ENCODE measurements at places on chromosomes 2 and 18. TPM values are rescaled to one million over a fixed set of nuclear protein-coding genes. Genes with fewer than 3 reads are reported as not detected.

GRCh38 chr2:102597788-102598187 is 21.6 kb upstream of the SLC9A2 start:
- DNase-seq: no peak

DNA sequence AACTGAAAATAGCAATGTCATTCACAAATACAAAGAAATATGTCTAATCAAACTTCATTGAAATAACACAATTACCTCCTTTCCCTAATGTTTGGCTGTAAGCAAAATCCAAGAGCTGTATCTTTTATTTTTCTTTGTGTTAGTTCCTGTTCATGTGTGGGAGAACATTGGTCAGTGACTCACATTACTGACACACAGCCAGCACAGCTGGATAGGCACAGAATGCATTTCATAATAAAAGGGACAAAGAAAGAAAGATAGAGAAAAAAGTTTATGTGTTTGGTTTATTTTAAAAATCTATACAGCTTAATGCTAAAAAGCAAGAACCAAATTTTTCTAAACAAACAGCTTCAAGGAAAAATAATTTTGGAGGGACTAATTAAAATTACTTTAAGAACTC is 185.6 kb upstream of the COL3A1 start:
- DNase-seq: peak; percentile 11

DNA sequence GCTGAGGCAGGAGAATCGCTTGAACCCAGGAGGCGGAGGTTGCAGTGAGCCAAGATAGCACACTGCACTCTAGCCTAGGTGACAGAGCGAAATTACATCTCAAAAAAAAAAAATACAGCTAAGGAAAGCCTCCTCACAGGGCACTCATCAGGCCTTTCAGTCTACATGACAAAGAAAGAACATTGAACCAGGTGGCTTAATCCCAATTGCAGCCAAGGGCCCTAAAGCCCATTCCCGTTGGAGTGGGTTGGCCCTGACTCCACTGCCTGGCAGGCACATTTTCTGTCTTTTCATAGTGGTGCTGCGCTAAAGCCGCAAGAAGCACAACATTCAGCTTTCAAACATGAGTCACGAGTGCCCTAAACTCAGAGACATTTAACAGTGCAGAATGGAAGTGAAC is 372.5 kb downstream of the RNF144A start:
- no peak for DNase-seq

- DNase-seq: no peak
Measured at GRCh38 chr2:136284226-136285119, 166.5 kb upstream of the CXCR4 start.

DYSF gene
- 3.2 TPM for total RNA-seq

- peak; percentile 89 for DNase-seq
Measured at GRCh38 chr2:176140513-176141317, 10.6 kb upstream of the HOXD4 start.

PDCD1 gene
- total RNA-seq: not detected

DNA sequence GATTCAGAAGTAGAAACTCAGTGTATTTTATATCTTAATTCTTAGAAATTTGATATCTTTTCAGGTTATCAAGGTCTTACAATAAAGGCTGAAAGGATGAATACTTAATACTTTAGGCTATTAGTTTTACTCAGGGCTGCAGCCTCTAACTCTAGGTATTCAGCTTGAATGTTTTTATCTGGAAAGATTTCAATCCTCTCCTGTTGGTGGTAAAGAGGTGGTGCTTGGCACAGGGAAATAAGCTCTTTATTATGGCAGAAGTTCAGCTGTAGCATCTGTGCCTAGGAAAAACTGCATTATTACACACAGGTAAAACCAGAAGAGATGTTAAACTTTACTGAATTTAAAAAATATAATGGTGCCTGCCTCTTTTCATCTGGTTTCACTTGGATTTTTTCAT is 11.1 kb downstream of the ACVR2A start:
- no peak for DNase-seq

INHA gene
- total RNA-seq: 0.80 TPM

GRCh38 chr2:3223080-3223923 is 154.3 kb downstream of the EIPR1 start:
- no peak for DNase-seq

CAVIN2 gene
- not detected for total RNA-seq

DNA sequence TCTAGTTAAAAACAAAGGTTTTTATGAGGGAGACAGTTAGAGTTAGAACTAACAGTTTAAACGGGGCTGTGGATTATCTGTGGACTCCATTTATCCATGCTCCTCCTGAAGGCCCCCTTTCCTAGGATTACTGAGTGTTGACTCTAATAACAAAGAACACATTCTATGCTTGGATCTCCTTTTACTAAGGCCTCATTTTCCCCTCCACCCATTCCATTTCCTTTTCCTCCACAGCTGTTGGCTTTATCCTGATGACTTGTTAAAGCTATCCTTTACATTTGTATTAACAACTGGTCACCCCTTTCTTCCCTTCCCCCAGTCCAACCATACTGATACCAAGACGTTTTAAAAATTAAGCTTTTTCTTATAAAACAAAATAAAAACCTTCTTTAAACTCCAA is 220.6 kb downstream of the SRBD1 start:
- no peak for DNase-seq

MFSD2B gene
- total RNA-seq: not detected

- no peak for DNase-seq
Measured at GRCh38 chr2:158095912-158096311, 5.8 kb upstream of the UPP2 start.

GRCh38 chr2:28391564-28392296 is 928 bp upstream of the FOSL2 start:
- DNase-seq: peak; percentile 78

DNA sequence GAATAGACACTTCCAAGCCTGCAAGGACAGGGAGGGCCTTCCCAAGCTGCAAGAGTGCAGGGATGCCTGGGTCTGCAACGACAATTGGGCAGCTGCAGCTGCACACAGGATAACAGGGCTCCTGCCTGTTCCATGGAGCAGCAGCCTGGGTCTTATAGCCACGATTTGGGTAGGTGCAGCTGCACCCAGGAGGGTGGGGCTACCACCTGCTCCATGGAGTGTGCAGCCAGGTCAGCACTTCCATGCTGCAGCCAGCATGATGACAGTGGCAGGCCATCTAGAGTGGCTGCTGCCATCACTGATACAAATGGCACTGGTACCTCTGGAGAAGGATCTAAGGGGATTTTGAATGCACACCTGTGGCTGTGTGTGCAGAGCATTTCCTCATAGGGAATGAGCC is 528.5 kb downstream of the DSC3 start:
- no peak for DNase-seq

LAPTM4A gene
- 131 TPM for total RNA-seq

DNA sequence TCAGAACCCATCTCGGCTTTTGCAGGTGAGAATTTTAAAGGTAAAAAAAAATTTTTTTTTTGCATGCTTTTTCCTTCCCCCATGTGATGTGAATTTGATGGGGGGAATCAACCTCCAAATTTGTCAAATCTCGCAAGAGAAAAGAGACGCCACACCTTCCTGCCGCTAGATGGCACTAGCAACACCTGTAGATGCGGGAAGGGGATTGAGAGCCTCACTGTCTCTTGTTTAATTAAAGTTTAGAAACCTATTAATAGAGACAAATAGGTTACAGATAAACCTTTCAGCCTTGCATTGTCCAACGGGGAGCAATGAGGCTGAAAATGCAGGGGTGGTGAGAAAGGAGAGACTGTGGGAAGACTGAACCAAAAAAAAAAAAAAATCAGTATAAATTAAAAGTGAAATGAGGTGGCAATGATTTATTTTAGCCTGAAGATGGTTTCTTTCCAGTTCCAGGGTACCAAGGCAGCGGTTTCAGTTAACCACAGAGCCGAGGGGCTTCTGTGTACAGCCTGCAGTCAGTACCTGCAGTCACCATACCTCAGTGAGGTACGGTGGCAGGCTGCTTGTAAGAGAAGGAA is 84.6 kb downstream of the NRP2 start:
- peak; percentile 69 for DNase-seq

DNA sequence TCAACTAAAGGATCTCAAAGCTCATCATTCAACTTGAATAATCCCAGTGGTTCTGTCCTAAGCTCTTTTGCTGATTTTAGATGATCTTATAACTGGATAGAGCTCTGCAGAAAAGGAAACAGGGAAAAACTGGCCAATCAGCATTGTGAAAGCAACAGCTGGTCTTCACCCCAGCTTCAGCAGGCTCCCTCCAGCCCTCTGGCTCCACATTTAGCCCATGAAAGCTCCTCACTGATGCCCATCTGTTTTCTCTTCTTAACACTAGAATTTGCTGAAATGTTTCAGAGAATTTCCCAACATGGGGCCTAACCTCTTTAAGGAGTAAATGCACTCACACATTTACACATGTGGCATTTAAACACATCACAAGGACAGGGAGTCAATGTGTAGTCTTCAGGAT is 223.3 kb downstream of the CNTNAP5 start:
- DNase-seq: no peak

DNA sequence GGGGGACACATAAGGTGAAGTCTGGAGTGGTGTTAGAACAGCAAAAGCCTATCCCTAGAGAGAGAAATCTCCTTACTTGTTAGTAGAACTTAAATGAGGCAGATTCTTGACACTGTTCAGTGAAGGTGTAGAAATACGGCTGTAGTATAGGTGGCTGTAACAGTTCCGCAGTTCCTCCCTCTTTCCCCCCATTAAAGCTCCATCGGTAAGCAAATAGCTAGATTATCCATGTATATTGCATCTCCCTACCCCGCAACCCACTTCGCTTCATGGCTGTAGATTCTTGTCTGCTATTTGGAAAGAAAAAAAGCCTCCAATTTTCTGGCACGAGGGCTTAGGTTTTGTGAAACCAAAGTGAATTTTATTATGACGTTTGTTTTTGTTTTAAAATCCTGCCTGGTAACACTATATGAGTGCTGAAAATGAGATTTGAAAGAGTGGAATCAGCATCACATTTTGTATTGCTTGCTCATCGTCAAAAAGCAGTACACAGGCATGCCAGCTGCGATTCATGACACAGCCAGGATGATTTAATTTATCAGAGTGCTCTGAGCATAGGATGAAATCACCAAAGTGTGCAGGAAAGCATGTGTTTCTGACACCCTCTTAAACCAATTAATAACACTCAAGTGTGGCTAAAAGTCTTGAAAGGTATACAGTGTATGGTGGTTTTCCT is 1.4 kb downstream of the FAM171B start:
- no peak for DNase-seq

DNA sequence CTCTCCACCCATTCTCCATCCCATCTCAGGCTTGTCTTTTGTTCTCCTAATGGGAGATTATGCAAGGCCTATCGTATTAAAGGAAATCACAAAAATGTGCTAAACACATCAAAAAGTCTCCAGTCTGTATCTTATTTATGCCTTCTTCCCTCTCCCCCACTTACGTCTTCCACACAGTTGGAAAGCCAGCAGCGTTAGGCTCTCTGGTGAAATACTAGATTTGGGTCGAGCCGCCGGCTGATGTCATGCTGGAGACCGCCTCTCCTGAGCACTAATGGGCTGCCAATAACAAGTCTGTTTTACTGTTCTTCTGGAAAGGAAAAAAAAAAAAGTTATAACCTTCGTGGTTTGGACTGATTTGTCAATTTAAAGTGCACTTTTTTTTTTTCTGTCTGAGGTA is 182.7 kb upstream of the SIX2 start:
- no peak for DNase-seq

DNA sequence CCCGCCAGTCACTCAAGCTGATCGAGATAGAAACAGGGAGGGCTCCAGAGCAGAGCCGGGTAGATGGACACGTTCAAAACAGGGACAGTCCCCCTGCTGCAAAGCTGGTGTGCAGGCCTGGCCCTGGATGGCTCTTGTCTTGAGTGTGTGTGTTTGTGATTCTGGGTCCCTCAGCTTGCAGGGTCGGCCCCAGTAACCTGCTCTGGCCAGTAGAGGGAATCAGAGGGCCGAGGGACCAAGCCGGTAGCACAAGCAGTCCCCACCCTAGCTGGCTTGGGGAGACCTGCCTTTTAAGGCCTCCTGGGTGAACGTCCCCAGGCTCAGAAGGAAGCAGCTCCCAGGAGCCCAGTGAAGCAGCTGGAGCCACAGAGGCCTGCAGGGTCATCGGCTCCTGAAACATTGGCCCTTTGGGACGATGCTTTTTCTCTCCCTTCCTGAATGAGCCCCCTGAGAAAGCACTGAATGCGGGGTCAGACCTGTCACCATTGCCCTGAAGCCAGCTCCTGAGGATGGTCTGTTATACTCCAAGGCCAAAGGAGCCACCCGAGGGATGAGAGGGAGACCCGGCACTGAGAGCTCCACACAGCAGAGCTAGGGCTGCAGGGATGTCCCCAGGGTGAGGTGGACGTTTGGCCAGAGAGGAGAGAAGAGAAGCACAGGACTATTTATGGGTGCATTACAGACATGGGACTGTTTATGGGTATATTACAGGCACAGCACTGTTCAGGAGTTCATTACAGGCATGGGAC is 15.4 kb upstream of the MLPH start:
- DNase-seq: peak; percentile 79

- no peak for DNase-seq
Measured at GRCh38 chr18:33960417-33960816, 264.3 kb downstream of the NOL4 start.

PLCD4 gene
- 0.95 TPM for total RNA-seq

DNA sequence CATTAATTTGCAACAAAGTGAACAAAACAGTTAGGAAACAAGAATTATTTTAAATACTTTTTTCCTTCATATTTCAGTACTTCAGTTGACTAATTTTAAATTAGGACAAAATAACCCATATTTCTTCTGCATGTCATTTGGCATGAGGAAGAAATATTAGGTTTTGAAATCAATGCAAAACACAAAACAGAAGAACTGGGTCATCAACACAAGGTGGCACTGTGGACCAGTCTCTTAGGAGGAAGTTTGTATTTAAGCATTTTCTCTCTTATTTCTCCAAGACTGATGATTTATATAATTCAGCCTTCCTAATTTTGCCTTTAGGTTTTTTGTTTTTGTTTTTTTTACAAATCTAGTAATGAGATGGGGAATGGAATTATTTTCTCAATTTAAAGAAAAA is 352.8 kb upstream of the KCNH7 start:
- DNase-seq: peak; percentile 34

GRCh38 chr2:235568431-235568830 is 74.6 kb downstream of the AGAP1 start:
- DNase-seq: no peak

POTEF gene
- not detected for total RNA-seq

DNA sequence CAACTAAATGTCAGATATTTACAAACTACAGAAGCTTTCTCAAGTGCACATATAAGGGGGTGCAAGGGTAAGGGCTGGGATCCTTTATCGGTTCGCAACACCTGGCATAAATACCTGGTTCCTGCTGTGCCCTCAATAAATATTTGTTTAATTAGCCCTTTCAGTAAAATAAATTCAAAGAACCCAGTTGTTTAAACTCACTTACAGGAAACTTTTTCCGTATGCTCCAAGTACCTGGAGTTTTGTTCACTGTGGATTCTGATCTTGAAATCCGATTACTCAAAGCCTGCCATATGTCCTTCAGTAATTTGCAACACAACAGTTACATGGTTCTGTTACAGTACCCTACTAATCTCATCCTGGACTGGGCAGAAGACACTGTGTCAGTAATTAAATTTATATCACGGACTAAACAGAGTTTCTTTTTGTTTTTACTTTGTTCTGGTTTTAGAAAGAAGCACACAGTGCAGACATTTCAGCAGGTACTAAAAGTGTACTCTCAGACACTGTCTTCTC is 36.9 kb downstream of the TBC1D8 start:
- no peak for DNase-seq

DNA sequence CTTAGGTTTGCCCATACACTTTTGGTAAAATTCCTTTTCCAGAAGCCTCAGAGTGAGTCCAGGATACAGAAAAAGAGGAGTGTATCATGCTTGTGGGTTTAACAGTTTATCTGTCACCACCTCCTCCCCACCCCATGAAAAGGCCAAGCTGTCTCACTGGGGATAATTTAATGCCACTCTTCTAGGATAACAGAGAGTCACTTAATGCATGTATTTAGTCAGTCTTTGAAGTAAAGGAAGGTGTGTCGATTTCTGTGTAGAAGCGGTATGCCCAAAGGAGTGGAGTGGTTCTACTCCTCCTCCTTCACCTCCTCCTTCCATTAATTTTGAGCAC is 116.4 kb downstream of the QPCT start:
- DNase-seq: no peak

Data from Calu3 (cell line).